ENCODE measurements at places on chromosomes 13 and 19. TPM values are rescaled to one million over a fixed set of nuclear protein-coding genes. Genes with fewer than 3 reads are reported as not detected.

Gene TUBA3C
- not detected for total RNA-seq

Gene GPR183
- not detected for total RNA-seq

Gene NHLRC3
- 23.5 TPM for total RNA-seq

GRCh38 chr13:99898421-99898820, 73.1 kb downstream of the ZIC5 start:
- no peak overlapping the region for H3K4me3 ChIP-seq
- no peak for DNase-seq
- no peaks in the 10 kb centered on the region for H3K27me3 ChIP-seq
- H3K27ac ChIP-seq: peak overlapping the region; percentile 67
- peaks cover 35% of the 10 kb centered on the region for H3K4me1 ChIP-seq

DNA sequence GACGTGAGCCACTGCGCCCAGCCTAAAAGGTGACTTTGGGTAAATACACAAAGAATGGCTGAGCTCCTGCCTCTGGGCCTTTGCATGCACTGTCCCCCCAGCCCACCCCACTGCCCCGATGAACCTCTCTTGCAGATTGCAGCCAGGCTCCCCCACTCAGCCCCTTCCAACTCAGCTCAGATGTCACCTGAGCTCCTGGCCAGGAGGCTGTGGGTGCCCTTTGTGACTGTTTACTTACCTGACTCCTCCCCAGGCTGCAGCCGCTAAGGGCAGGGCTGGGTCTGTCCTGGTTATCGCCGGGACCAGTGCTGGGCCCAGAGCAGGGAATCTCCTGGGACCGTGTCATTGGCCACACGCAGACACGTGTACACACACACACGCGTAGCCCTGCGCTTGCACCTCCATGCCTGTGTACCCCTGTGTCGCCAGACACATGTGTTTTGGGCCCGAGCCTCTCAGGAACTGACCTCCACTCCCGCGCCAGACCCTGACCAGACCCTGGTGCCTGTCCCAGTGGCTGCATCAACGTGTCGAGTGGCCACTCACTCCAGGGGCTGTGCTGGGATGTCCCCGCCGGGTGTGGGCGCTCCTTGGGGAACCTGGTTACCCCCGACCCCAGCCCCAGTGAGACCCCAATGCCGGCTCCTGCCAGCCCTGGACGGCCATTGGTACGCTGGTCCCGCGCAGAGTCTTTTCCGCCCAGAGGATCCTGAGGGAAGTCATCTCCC, 18.7 kb downstream of the EFNA2 start:
- H3K27ac ChIP-seq: no peak overlapping the region
- no peak overlapping the region for H3K4me3 ChIP-seq
- peaks cover 4% of the 10 kb centered on the region for H3K27me3 ChIP-seq
- no peaks in the 10 kb centered on the region for H3K36me3 ChIP-seq
- H3K4me1 ChIP-seq: no peaks in the 10 kb centered on the region

- H3K4me1 ChIP-seq: peaks cover 29% of the 10 kb centered on the region
- no peaks in the 10 kb centered on the region for H3K27me3 ChIP-seq
- H3K36me3 ChIP-seq: no peaks in the 10 kb centered on the region
- H3K4me3 ChIP-seq: peak overlapping the region; percentile 79
Measured at GRCh38 chr13:32585550-32586079, 637 bp upstream of the PDS5B start.
